ENCODE measurements at places on chromosomes 3 and 15.

DNA sequence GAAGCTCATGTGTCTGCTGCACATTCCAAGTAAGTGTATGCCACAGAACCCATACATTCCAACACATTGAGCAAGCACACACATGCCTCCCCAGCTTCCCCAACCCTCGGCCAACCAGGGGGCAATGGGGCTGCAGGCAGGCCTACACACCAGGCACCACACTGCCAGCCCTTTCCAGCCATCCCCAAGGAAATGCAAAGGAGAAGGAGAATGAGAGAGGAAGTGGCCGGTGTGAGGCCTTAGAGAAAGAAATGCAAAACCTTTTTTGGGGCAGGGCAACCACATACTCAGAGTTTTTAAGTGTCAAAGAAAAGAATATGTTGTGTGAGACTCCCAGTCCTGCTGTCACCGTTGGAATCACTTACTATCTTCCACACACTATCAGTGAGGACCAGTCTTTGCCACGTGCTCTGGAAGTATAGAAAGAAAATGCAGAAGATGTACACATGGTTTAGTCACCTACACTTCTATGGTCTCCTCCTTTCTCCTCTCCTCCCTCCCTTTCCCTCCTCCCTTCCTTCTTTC lies 11.1 kb downstream of the IGF2BP2 start:
- no peak for DNase-seq

GRCh38 chr3:168558728-168559411 lies 463.1 kb upstream of the GOLIM4 start:
- no peak for DNase-seq

- no peak for DNase-seq
These were observed 24.3 kb downstream of the ZSCAN2 start for GRCh38 chr15:84625123-84625522.

DNA sequence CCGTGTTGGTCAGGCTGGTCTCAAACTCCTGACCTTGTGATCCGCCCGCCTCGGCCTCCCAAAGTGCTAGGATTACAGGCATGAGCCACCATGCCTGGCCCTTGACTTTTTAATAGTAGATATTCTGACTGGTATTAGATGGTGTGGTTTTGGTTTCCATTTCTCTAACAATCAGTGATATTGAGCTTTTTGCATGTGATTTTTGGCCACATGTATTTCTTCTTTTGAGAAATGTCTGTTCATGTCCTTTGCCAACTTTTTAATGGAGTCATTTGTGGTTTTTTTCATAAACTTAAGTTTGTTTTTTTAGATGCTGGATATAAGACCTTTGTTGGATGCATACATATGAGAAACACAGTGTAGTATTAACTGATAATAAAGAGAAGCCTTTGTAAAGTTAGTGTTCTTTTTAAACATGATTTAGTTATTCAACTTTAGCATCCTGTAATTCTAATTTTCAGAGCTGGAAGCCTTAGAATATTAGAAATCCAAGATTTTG lies 280.8 kb downstream of the RBMS3 start:
- no peak for DNase-seq

DNA sequence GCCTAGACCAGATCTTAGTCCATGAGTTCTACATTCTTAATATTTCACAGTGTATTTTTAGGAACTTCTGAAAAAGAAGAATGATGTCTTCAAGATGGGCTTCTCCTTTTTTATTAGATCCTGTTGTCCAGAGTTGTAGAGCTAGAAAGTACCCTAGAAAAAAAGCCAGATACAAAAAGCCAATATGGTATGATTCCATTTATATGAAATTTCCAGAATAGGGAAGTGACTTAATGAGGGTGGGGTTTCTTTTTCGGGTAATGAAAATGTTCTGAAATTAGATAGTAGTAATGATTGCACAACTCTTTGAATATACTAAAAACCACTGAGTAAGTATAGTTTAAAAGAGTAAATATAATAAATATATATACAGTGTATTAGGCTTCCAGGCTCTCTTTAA lies 116.9 kb downstream of the NFKBIZ start:
- no peak for DNase-seq

DNA sequence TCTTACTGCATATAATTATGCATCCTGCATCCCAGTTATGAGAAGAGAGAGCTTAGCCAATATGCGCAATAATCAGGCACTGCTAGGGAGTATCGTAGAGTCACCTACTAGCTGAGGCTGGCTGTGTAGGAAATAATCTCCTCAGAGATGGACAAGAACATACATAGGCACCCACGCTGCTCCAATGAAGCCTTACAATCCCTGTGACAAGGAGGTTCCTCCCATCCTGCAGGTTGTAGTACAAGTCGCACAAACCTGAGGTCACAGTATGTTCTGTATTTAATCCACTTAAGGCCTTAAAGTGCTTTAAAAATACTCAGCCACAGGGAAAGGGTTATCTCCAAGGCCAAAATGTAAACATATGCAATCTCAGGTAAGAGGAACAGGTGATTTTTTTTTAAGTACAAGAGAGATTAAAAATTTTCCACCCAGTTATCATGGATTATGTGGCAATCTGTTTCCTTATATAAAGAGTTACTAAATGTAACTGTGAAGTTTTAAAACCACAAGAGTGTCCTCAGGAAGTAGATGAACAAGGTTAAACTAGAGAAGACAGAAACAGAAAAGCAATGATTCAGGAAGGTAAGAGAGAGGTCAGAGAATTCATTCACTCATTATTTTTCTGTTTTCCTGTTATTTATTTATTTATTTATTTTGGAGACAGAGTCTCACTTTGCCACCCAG lies 7.5 kb upstream of the COLQ start:
- DNase-seq = no peak
